ENCODE measurements at places on chromosomes 7 and 10.

- no peak overlapping the region for H3K27ac ChIP-seq
- no peaks in the 10 kb centered on the region for H3K27me3 ChIP-seq
- no peaks in the 10 kb centered on the region for H3K36me3 ChIP-seq
- H3K4me1 ChIP-seq, result no peaks in the 10 kb centered on the region
These were observed 45.9 kb upstream of the KCNIP2 start for GRCh38 chr10:101889256-101890210.

GRCh38 chr7:121202125-121202524 lies 126.7 kb upstream of the WNT16 start:
- H3K4me1 ChIP-seq, result no peaks in the 10 kb centered on the region
- no peak overlapping the region for H3K4me3 ChIP-seq
- no peaks in the 10 kb centered on the region for H3K27me3 ChIP-seq
- DNase-seq, result no peak
- H3K36me3 ChIP-seq, result no peaks in the 10 kb centered on the region

DNA sequence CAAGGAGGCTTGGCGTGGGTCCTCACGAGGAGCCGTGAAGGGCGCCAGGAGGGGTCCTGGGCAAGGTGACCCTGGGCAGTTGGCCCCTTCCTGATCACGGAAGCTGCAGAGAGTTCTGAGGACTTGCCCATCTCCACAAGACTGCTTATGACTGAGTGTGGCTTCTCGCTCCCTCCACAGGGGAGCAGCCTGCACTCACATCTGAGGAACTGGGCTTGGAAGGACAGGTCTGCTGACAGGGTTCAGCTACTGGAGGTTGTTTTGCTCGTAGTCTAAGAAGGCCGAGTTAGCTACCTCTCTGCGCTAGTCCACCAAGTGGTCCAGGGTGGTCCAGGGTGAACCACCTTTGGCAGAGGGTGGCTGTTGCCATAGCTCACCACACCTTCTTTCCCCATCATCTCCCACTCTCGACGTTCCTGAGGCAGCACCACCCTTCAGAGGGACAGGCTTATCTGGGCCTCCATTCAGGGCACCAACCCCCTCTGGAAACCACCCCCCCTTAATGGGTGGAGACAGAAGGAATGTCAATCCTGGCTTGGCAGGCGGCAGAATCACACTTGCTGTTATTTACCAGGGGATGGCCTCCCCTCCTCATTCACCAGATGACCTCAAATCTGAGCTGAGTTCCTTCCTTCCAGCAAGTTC lies 38.2 kb downstream of the FAM53B start:
- H3K4me1 ChIP-seq, result peaks cover 15% of the 10 kb centered on the region
- no peak for DNase-seq
- no peak overlapping the region for H3K27ac ChIP-seq
- H3K27me3 ChIP-seq, result no peaks in the 10 kb centered on the region

- H3K4me3 ChIP-seq, result no peak overlapping the region
- no peaks in the 10 kb centered on the region for H3K27me3 ChIP-seq
- DNase-seq, result no peak
- H3K27ac ChIP-seq, result no peak overlapping the region
These were observed 758.6 kb upstream of the KCND2 start for GRCh38 chr7:119514326-119514725.

DNA sequence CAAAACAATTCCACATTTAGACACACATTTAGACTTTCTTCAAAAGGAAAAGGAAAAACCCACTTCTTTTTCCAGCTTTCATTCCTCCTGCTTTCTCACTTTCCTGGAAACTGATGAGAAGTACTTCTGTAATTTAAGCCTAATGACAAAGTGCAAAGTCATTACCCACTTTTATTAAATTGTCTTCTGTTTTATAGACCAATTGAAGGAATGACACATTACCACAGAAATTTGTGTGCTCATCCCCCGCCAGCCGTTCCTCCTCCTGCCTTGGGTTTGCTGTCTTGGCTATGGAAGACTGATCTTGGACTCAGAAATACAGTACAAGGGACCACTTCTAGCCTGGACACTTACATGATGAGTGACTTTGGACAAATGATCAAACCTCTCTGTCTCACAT lies 717.8 kb downstream of the SORCS3 start:
- H3K27ac ChIP-seq, result no peak overlapping the region
- no peaks in the 10 kb centered on the region for H3K36me3 ChIP-seq
- DNase-seq, result peak; percentile 51
- no peak overlapping the region for H3K4me3 ChIP-seq
- H3K27me3 ChIP-seq, result no peaks in the 10 kb centered on the region

DNA sequence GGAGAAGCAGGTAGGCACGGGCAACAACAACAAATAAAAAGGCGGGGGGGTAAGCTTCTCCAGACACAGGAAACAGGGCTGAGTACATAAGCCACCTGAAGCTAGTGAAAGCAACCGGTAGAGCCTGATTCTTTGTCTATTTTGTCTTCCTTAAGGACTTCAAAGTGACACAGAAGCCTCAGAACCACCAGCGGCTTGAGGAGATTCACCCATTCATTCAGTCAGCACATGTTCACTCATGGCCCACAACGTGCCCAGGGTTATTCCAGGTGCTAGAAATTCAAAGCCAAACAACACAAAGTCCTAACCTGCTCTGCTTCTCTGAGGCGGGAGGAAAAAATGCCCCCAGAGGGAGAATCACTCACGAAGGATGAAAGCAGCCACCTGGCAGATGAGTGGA lies 69.3 kb upstream of the C7orf33 start:
- H3K36me3 ChIP-seq, result no peaks in the 10 kb centered on the region
- H3K27ac ChIP-seq, result no peak overlapping the region
- no peaks in the 10 kb centered on the region for H3K4me1 ChIP-seq
- no peak overlapping the region for H3K4me3 ChIP-seq
- no peak for DNase-seq

DNA sequence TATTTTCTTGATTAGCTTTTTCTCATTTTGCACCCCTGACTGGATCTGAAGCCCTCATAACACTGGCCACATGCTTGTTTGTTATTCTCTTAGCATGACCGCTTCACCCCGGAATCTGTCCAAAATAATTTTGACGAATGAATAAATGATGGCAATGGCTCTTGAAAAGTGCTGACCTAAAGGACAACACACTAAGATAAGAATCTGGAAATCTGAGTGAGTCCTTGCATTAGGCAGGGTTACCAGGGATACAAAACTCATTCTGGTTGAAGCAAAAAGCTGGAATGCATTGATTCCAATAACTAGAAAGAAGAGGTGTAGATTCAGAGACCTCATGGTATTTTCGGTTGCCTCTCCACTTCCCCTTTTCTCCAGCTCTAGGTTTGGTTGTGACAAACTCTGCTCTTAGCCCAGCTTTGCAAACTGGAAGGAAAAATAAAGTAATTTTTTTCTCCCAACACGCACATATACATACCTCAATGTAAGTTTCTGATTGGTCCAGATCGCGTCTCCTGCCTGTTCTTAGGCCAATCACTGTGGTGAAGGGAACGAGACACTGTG lies 157.4 kb downstream of the SKIDA1 start:
- H3K27ac ChIP-seq, result no peak overlapping the region
- H3K27me3 ChIP-seq, result no peaks in the 10 kb centered on the region
- no peaks in the 10 kb centered on the region for H3K36me3 ChIP-seq
- peak; percentile 14 for DNase-seq
- peaks cover 36% of the 10 kb centered on the region for H3K4me1 ChIP-seq
- H3K4me3 ChIP-seq, result no peak overlapping the region

Data from astrocyte (in vitro differentiated cells and primary cell).